ENCODE measurements at places on chromosomes 7 and 10. TPM values are rescaled to one million over a fixed set of nuclear protein-coding genes. Genes with fewer than 3 reads are reported as not detected.

The FAM25G gene
- not detected for total RNA-seq

GRCh38 chr10:44035474-44036197 is 349.3 kb downstream of the CXCL12 start:
- peak; percentile 11 for DNase-seq

The MCM10 gene
- 0.15 TPM for total RNA-seq

DNA sequence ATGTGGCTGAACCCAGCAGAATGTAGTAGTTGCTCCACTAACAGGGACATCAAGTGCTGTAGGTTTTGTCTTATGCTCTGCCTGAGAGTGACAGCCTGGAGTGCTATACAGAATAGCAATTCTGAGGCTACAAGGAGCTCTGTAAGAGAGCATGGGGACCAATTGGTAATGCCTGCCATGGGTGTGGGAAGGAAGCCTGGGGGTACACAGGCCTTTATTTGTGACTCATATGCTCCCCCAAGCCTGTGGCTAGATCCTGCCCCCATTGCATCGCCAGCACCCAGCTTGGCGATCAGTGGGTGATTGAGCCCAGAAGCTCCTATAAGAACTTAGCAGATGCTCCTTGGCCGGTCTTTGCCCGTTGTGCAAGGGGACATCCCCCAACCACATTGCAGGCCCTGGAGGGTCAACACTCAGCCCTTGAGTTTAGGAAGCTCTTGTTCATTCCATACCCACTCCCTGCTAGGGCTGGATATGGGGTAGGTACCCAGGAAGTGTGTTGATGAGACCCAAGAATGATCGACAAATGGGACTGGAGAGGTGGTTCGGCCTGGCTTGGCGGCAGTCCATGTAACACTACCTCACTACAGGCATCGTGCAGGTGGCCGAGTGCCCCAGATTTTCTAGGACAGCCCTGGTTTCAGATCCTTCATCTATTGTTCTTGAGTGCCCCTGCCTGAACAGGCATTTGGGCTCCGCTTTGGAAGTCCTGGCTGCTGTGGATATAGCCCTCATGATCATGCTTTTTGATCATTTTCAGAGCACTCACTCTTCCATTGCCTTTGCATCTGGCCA is 37.7 kb downstream of the ZMIZ1 start:
- DNase-seq: no peak

- DNase-seq: no peak
These were observed 744 bp downstream of the PPRC1 start for GRCh38 chr10:102133373-102134195.

The CALHM3 gene
- not detected for total RNA-seq

- no peak for DNase-seq
These were observed 77.6 kb downstream of the BICC1 start for GRCh38 chr10:58590152-58590840.

DNA sequence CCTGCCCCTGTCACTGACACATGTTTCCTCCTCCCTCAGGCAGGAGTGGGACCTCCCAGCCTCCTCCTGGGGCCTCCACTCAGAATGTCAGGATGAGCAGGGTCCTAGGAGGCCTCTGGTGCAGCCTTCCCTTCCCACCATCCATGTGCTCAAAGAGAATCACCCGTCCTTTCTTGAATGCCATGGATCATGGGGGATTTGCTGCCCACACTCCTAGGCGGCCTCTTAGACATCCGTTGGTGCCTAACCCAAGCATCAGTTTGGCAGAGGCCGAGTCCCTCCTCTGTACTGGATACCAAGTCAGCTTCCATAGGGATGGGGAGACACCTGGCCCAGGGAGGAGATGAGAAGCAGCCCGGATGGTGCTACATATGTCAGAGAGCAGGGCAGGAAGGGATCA is 7.0 kb downstream of the NOS3 start:
- no peak for DNase-seq

- DNase-seq: no peak
These were observed 8.3 kb downstream of the ALKBH4 start for GRCh38 chr7:102456327-102456726.

The CARD11 gene
- 0.55 TPM for total RNA-seq

The OR13A1 gene
- total RNA-seq: not detected

The OR6B1 gene
- not detected for total RNA-seq

GRCh38 chr10:3468919-3469638 is 296.5 kb upstream of the PITRM1 start:
- no peak for DNase-seq

- DNase-seq: no peak
These were observed 188.3 kb upstream of the MEOX2 start for GRCh38 chr7:15874774-15875173.

The GBX1 gene
- total RNA-seq: not detected

DNA sequence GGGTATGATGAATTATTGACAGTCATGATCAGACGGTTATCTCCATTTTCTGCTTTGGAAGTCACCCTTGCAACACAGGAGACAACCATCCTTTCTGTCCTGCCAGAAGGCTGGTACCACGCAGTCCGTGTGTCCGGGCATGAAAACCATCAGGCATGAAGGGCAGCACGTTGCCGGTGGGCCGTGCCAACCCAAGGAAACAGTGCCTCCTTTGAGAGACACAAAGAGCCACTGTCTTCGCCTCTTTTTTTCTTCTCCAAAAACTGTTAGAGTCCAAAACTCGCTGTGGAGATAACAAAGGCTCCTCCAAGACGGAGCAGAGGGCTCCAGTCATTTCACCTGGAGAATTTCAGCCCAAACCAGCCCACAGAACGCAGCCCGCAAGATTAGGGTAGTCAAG is 60.4 kb upstream of the ARHGAP21 start:
- no peak for DNase-seq

The PIK3CG gene
- total RNA-seq: 0.82 TPM

GRCh38 chr10:78148216-78148960 is 114.7 kb downstream of the RPS24 start:
- no peak for DNase-seq

DNA sequence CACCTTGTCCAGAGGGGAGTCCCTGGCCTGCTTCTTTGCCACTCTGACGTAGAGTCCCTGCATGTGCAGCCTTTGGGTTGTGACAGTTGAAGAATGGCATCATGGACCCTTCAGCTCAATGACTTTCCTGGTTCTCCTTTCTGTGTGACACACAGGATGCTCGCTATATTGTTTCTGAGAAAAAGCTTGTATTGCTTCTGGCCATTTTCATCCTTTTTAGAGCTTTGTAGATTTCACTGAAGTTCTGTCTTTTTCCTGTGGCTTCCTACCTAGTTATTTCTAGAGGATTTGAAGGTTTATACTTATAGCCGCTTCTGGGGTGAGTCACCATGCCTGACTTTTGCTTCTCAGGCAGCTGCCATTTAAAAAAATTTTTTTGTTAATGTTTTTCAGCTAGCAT is 27.0 kb downstream of the SND1 start:
- DNase-seq: no peak

GRCh38 chr10:103663802-103664201 is 170.3 kb downstream of the NEURL1 start:
- no peak for DNase-seq

DNA sequence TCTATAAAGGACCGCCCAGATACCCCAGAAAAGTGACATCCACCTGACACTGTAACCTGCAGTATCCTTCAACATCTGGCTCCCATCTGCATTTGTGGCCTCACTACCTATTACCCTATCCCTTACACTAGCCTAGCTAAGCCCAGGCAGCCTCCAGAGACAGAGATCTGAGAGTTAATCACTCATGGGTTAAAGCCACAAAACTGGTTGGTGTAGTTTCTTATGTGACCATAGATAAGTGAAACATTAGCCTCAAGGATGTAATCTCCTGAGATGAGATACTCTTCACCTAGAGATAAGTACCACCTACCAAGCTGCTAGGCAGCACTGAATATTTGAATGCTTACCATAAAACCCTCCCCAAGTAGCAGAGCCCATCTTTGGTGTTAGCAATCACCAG is 35.4 kb downstream of the CTTNBP2 start:
- no peak for DNase-seq

GRCh38 chr10:4006858-4007257 is 221.8 kb upstream of the KLF6 start:
- no peak for DNase-seq

- DNase-seq: no peak
These were observed 7.0 kb upstream of the MYO1G start for GRCh38 chr7:44985900-44986217.

DNA sequence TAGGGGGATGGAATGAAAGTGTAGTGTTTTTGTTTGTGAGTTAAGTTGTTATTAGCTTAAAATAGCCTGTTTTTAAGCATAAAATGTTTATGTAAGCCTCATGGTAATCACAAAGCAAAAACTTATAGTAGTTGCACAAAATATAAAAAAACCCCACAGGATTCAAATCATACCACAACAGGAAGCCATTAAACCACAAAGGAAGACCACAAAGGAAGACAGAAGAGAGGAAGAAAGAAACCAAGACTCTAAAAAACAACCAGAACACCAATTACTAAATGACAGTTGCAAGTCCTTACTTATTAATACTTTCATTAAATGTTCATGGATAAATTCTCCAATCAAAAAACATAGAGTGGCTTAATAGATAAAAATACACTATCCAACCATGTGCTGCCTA is 63.6 kb downstream of the ANKRD7 start:
- no peak for DNase-seq

- no peak for DNase-seq
These were observed 25.4 kb upstream of the ELN start for GRCh38 chr7:74002474-74003017.

DNA sequence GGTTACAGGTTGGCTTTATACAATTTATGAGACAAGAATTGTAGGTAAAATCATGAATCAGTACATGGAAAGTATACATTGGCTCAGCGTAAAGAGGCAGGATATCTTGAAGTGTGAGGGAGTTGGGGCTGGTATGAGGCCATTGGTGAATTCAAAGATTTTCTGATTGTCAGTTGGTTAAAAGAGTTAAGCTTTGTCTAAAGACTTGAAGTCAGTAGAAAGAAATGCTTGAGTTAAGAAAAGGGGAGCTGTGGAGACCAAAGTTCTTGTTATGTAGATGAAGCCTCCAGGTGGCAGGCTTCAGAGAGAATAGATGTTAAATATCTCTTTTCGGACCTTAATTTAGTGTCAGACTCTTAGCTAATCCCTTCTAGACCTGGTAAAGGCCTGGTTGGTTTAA is 341.0 kb downstream of the GALNT17 start:
- DNase-seq: no peak

DNA sequence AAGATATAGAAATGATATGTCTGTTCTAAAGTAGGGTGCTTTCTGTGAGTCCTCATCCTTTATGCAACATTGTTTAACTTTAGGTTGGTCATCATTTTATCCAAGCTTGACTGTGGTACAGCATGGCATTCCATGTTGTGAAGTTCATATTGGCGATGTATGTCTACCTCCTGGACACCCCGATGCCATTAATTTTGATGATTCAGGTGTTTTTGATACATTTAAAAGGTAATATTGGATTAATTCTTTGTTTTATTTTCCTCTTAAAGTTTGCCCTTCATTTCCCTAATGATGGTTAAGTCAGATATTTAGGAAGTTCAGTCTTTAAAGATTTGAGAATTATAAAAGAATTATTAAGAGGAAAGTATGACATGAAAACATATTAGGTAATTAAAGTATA is 21.3 kb downstream of the HBP1 start:
- DNase-seq: no peak

- DNase-seq: no peak
These were observed 620.4 kb downstream of the GALNT17 start for GRCh38 chr7:71752171-71752935.

DNA sequence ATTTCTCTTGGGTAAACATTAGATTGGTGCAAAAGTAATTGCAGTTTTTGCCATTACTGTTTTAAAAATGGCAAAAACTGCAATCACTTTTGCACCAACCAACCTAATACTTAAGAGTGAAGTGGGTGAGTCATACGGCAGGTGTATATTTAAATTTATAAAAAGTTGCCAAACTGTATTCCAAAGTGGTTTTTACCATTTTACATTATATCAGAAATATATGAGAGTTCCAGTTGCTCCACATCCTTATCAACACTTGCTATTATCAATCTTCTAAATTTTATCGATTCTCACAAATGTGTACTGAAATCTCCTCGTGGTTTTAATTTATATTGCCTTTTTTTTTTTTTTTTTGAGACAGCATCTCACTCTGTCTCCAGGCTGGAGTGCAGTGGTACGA is 3.5 kb upstream of the SCRN1 start:
- DNase-seq: no peak

- no peak for DNase-seq
These were observed 82.2 kb downstream of the SLC16A9 start for GRCh38 chr10:59627366-59628018.

- no peak for DNase-seq
These were observed 216.1 kb upstream of the ZMIZ1 start for GRCh38 chr10:78852466-78853240.

- no peak for DNase-seq
These were observed 31.9 kb upstream of the CBLL1 start for GRCh38 chr7:107712025-107712424.

DNA sequence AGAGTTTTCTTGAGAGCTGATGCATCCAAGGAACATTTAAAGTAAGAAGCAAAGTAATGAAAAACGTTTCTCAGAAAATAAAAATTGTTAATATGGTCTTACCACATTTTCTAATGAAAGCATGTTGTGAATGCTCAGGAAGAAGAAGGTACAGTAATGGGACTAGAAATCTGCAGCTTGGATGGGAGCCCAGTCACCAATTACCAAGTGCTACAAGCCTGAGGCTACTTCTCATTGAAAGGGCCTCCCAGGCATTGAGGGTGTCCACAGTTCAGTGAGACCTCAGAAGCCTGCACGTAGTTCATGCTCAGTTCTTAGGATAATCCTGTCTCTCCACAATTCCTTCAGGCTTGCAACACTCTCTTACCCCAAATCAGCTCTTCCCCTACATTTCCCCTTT is 17.6 kb downstream of the PTN start:
- DNase-seq: no peak

DNA sequence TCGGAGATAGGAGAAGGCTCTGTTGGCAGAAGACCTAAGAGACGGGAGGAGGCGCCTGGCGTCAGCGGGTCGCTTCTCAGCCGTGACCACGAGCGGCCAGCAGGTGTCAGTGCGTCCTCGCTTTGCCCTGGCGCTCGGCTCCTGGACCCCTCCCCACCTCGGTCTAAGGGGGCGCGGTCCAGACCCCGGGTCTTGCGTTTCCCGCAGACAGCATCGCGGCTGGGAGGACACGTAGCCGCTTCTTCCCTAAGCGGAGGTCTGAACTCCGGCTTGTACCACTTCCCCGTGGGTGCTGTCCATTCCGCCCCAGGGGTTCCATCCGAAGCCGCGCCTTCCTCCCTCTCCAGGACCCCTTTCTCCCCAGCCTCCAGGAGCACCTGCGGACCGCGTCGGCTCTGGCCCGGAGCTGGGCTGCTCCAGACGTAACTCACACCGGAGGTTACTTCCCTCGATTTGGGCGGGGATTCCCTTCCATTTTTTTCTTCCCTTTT is 593 bp upstream of the ADRA2A start:
- no peak for DNase-seq

The INSYN2A gene
- total RNA-seq: 0.11 TPM

The C10orf143 gene
- 0.93 TPM for total RNA-seq

The INTS1 gene
- 29.0 TPM for total RNA-seq

The TAS2R4 gene
- not detected for total RNA-seq

The LRRC18 gene
- not detected for total RNA-seq

- DNase-seq: no peak
These were observed 78.4 kb upstream of the NANOS1 start for GRCh38 chr10:118950997-118951637.

The HOXA9 gene
- not detected for total RNA-seq

GRCh38 chr10:17643339-17643754 is 604 bp upstream of the STAM start:
- peak; percentile 75 for DNase-seq

Data from right atrium auricular region (tissue), 2 donors.